ENCODE measurements at places on chromosomes 4 and X. TPM values are rescaled to one million over a fixed set of nuclear protein-coding genes. Genes with fewer than 3 reads are reported as not detected.

Gene LSM6
- 76.3 TPM for total RNA-seq

Gene SERPINA7
- total RNA-seq: not detected

Gene KIT
- not detected for total RNA-seq

Gene FAM47E
- 0.91 TPM for total RNA-seq

Gene DOK7
- 2.5 TPM for total RNA-seq

Gene VEGFC
- 36.6 TPM for total RNA-seq

Gene RTL9
- 0.29 TPM for total RNA-seq

Gene WDR17
- total RNA-seq: 1.3 TPM

Gene MUC7
- total RNA-seq: not detected

Gene CYP4V2
- 0.69 TPM for total RNA-seq

Gene TMEM47
- 4.7 TPM for total RNA-seq

Gene ZNF81
- total RNA-seq: 4.4 TPM

Gene TMEM154
- total RNA-seq: 8.1 TPM
